ENCODE measurements at places on chromosomes 5 and 9.

DNA sequence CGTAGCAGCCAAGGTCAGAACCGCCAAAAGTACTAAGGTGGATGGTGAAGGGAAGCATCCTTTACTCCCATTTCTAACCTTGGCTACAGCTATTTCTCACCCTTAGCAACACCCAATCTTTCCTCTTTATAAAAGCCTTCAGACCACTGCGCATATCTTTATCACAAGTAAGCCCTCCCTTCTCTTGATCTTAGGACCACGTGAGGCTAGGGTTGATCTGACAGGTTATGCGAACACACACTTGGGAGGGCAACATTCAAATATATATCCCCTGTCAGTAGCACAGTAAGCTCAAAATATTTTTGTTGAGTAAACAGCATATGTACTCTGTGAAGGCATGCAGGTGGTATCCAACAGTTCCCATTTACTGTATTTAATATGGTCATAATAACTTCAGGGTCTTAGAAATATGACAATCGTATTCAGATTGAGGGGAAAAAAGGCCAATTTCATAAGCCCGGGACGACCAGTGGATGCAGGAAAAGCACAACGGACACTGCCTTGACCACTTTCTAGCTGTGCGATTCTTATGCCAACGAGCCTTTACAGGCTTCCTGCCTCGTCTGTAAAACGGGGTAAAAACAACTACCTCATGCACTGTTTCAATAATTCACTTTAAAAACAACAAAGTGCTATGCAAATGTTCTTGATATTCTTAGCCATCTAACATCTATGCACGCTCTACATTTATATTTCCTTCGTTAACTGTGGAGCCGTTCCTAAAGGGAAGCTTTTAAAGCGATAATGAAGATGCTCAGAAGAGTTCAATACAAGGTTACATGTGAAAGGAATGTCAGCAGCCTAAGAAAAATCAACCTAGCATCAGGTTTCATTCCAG is 1.3 kb downstream of the ARSB start:
- DNase-seq, result no peak

DNA sequence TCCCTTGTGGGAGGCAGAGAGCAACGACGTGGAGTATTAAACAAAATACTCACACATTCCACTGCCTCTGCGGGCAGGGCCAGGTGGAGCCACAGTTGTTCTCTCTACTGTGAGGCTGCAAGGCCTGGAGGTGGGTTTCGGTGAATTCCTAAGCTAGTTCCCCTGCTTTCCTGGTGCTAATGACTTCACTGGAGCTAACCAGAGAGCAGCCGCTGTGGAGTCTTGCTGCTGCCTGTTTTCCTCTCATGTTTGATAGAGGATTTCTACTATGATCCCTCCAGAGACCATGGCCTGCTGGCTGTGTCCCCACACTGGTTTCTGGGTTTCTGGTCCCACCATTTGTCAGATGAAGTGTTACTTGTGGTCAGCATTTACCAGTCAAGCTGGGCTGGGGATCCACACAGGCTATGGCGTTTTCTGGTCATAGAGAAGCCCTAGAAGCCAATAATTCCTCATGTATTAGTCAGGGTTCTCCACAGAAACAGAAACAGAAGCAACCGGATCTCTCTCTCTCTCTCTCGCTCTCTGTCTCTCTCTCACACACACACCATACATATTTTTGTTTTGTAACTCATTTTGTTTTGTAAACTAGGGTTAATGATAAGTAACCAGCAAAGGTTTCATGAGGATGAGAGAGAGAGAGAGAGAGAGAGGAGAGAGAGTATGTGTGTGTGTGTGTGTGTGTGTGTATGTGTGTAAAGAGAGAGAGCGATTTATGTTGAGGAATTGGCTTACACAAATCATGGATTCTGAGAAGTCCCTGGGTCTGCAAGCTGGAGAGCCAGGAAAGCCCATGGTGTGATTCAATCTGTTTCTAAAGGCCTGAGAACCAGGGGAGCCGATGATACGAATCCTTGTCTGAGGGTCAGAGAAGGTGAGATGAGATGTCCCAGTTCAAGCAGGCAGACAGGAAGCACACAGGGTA is 403.0 kb downstream of the GADD45G start:
- DNase-seq, result no peak

DNA sequence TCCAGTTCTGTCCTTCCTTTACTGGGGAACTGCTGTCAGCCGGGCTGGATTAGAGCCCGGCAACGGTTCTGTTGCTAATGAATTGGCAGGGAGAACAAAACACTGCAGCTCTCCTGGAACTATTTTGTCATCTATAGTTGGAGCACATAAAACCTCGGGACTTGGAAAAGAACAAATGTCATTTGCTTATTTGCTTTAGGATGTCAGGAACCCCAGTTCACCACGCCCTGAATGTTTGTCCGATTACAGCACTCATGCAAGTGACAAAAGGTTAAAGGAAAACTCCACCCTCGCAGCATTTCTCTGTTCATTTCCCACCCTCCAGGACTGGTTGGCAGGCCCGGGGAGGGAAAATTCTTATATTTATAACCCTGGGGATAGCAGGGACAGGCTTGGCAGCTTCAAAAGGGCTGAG is 66.4 kb upstream of the PLPP1 start:
- no peak for DNase-seq

GRCh38 chr5:116539222-116539621 is 35.4 kb downstream of the SEMA6A start:
- DNase-seq, result no peak

GRCh38 chr5:125484272-125484741 is 737.9 kb upstream of the ZNF608 start:
- DNase-seq, result no peak

Measured in activated T-cell treated with anti-CD3 and anti-CD28 coated beads, Interleukin-2, amount 50 U/mL, for 48 hours (primary cell).